ENCODE measurements at places on chromosomes 3 and 15.

- DNase-seq, result no peak
Measured at GRCh38 chr15:85333132-85333831, 47.1 kb upstream of the AKAP13 start.

GRCh38 chr15:100022391-100022790 is 289.2 kb upstream of the LYSMD4 start:
- DNase-seq, result no peak

- DNase-seq, result no peak
Measured at GRCh38 chr3:29169451-29169850, 111.4 kb upstream of the RBMS3 start.

GRCh38 chr3:50124052-50124799 is 30.9 kb upstream of the SEMA3F start:
- no peak for DNase-seq

DNA sequence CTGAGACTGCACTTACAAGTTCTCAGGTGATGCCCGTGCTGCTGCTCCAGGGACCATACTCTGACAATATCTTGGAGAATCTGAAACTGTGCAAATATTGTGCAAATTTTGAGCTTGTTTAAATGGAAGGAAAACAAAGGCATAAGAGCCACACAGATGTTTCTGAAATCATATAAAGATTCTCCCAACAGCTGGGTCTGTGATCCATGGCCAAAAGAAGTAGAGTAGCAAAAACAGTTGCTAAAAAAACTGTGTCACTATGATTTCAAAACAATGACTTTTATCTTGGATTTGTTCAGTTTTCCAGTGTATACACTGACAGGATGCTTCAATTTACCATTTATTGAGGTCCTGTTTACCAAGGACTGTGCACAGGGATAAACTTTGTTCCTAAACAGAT is 25.3 kb downstream of the NPTN start:
- DNase-seq, result no peak

- DNase-seq, result no peak
Measured at GRCh38 chr3:58998476-58999117, 51.2 kb downstream of the CFAP20DC start.

- no peak for DNase-seq
Measured at GRCh38 chr3:71120012-71120411, 463.5 kb downstream of the FOXP1 start.

DNA sequence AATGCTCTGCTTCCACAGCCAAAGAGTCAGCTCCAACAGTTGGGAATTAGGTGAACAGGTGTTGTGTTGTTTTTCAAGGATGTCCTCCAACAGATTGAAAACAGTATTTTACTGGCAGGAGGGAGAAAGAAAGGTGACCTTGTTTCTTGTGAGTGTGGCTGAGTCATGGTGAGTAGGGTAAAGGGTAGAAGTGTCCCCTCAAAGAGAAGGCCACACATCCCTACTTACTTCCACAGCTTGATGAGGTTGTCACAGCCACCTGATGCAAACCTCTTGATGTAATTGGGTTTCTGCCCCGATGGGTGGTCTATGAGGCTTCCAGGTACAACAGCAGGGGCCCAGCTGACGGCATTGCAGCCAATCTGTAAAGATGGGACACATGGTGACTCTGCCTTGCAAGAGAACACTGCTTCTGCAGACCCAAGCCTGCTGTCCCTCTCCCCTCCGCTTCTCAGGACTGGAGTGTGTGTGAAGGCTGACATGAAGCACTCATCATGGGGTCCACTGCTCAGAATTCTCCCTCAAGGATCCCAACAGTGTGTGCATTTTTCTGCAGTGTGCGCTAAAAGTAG is 12.7 kb upstream of the GHRL start:
- DNase-seq, result no peak

- no peak for DNase-seq
Measured at GRCh38 chr3:133859381-133860234, 36.1 kb downstream of the RAB6B start.

GRCh38 chr15:92930776-92931175 is 30.7 kb downstream of the CHD2 start:
- DNase-seq, result no peak

- no peak for DNase-seq
Measured at GRCh38 chr3:27758083-27758482, 36.0 kb upstream of the EOMES start.

- no peak for DNase-seq
Measured at GRCh38 chr15:66498501-66499386, 1.2 kb upstream of the SNAPC5 start.

DNA sequence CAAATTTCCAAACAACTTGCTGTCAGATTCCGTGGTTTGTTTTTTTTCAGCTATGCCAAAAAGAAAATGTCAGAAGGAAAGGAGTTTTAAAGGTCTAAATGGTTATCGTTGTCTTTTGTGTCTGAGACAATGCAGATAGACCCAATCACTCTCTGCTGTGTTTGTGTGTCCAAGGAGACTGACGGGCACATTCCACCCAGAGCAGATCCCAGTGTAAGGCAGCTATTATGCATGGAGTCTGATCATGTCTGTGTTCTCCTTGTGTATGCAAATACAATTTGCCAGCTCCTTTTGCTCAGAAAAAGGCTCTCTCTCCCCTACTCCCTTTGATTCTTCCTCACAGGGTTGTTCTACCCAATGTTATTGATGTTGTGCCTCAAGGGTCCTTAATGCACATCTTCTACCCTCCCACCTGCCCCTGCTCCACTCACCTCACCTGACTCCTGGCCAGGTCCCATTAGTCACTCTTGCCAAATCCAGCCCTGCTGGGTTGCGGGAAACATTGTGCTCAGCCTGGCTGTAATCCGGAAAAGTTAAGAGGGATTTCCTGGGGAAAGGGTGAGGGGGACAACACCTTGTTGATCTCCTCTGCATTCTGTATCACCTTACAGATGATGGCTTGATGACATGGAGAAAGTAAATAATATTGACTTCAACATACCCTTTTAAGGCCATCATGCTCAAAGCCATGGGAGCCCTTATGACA is 61.0 kb downstream of the OTOL1 start:
- DNase-seq, result no peak

DNA sequence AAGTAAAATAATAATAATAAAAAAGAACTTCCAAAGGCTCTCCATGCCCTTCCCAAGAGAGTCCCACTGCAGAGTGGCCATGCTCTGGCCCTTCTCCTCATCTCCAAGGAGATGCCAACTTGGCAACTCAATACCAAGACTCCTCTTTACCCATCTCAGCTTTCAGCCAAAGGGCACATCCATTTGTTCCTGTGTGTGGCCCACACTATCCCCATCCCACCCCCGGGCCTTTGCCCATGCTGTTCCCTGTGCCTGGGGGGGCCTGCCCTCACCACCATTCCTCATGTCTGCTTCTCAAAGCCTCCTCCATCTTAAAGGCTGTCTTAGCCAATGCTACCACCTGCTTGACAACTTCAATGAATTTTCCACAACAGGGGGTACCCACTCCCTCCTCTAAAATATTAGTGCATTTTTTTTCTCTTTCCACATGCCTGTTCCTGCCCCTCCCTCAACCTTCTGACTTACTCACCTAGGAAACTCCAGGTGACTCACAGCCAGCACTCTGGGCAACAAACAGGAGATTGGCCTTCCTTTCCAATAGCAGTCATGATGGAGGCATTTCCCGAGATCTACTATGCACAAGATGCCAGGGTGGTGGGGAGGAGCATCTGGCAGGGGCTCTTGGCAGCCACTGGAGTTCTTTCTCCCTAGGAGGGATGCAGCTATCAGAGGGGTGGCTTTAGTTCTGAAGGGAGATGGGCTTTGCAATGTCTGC is 109.4 kb upstream of the SMAD3 start:
- no peak for DNase-seq

DNA sequence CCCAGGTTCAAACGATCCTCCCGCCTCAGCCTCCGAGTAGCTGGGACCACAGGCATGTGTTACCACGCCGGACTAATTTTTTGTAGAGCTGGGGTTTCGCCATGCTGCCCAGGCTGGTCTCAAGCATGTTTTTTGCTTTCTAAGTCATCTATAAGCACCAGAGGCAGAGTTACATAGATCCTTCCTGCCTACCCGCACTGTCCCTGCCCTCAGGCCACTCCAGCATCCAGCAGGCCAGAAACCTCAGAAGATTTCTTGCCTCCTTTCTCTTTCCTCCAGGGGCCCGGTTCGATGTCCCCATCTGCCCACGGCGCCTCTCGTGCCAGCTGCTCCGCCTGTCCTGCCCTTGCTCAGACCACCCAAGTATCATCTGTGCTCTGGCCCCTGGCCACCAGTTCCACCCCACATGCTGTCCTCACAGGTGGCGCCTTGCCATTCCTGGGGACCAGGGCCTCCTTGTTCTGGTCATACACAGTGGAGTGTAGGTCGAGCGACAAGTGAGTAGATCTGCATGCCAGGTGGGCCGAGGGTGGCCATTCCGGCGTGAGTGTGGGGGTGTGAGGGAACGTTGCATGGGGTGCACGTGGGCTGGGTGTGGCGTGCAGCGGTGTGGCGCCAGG is 27.3 kb downstream of the KLHDC8B start:
- DNase-seq, result no peak

DNA sequence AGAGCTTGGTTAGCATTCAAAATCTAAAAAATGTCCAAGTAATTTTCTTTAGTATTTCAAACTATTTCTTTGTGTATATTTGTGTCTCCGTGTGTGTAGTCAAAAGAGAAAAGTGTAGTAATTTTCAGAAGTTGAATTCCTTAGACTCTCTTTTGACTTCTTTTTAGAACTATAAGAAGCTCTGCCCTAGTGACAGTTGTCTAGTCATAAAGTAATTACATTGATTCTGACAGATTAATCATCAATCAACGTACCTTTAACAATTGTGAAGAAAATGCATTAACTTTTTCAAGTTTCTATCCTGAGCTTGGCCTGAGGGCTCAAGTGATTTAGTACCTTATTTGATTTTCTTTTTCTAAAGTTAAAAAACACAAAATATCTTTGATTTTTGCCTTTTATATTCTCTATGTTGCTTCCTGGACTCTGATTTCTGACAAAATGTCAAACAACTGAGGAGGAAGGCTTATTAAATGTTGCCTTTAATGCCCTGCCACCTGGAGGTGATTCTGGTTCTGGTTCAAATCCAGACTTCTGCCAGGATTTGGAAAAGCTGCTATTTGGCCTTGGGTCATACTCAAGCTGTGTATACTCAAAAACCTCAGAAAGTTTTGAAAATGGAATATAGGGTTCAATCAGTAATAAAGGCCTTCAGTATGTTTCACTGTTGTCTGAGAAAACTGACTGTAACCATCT is 653.6 kb downstream of the NSUN3 start:
- DNase-seq, result no peak

DNA sequence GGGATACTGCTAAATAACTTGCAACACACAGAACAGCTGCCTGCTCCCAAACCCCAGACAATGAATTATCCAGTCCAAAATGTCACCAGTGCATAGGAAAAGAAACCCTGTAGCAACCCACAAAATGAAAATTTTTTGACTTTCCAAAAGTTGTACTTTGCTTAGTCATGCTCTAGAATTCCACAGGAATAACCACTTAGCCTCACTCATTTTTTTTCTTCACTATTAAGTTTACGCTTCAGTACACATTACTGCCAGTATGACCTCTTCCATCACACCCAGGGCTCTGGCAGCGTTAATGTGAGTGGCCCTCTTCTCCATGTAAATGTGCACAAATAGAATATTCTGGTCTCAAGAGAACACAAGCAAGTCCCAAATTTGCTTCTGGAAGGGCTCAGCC is 259.8 kb downstream of the MAGI1 start:
- DNase-seq, result no peak

- no peak for DNase-seq
Measured at GRCh38 chr3:147816752-147817151, 407.6 kb downstream of the ZIC1 start.

DNA sequence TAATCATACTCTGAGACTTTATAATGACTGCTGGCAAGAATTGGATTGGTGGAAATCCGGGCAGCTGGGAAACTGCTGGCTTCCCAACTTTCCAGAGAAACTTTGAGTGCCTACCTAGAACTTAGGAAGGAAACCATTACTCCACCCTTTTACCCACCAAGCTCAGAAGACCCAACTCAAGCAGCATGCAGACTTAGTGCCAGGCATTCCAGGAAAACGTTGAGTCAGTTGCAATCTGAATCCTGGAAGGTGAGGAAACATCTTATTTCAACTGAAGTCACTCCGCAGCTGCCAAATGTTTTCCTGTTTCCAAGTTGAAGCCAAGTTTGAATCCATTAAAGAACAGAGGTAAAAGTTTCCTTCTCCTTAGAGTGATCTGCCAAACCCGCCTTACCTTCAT is 126.5 kb downstream of the ZNF385D start:
- DNase-seq, result no peak

DNA sequence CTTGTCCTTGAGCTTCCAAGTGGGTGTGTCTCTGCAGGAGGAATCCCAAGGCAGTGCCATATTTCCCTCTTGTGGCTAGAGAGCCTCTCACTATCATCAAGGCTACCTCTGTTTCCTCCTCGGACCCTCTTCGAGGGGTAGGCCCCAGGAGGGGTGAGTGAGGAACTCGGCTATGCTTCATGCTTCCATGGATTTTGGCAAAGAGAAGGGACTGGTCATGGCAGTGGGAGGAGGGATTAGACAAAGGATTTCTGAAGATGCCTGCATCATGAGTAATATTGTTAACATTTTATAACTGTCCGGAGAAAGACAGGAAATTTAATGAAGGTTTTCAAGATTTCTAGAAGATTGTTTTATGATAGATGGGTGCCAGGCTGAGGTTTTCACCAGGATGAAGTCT is 241.5 kb downstream of the CLSTN2 start:
- DNase-seq, result no peak

DNA sequence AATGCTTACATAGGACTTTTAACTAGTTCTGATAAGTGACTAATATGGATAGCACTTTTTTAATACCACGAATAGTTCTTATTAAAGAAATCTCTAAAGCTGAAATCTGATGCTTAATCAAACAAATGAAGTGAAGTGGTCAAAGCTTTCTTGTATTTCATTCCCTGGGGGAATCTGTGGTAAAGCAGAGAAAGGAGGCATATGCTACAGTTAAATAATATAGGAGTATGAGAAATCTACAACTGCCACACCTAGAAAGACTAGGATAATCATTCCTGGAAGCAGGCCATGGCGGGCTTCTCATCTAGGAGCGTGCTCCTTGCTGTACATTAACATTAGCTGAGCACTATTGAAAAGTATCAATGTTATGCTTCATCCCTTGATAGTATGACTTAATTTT is 835.7 kb downstream of the OTOL1 start:
- DNase-seq, result no peak

DNA sequence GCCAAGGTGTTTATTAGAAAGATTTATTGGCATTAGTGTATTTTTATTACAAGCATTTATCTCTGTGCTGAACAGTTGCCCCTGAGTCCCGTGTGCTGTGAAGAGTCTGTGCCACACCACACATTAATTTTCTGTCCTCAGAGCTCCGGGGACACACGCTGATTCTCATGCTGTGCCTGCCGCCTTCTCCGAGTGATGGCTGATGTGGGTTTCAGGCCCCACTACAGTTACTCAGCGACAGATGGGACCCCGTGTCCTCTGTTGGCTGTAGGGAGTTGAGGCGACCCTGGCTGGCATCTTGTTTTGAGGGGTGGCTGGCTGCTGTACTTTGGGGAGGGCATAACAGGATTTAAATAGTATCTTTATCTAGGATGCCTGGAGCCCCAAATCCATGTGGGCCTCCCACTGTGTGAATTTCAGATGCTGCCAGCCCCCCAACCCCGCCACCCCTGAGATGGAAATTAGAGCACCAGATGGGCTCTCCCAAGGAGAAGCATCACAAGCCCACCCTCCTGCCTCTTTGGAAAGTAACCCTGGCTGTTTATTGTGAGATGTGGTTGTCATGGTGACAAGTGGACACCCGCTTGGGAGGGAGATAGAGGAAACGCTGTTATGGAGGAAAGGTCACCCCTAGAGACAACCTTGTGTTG is 185.6 kb downstream of the APBA2 start:
- no peak for DNase-seq
